Aorta (tissue), 5 donors: ENCODE measurements at places on chromosomes 1 and 21. TPM values are rescaled to one million over a fixed set of nuclear protein-coding genes. Genes with fewer than 3 reads are reported as not detected.

DNA sequence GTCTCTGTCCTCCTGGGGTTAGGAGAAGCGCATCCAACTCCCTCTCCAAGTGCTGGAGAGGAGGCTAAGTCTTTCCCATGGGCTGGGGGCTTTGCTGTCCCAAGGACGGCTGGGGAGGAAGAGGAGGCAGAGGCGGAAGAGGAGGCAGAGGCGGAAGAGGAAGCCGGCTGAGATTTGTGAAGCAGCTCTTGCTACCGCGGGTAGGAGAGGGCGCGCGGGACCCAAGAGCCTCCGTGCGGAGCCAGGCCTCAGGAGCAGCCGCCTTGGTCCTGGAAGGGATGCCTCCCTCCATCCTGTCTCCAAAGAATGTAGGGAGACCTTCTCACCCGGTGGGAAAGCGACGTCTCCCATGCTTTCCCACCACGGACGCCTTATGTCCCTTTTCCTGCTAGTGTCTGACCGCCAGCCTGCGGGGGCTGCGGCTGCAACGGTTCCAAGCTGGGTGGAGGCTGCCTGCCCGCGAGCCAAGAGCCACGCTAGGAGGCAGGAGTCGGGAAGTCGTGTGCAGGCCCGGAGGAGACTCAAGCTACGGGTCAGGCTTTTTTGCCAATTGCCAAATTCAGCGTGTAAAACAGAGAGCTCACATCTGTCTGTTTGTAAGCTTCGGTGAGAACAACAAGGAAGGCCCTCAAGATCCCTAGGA, 320.3 kb downstream of the FAM72C start:
- H3K36me3 ChIP-seq, result no peaks in the 10 kb centered on the region
- H3K27ac ChIP-seq, result no peak overlapping the region
- no peak overlapping the region for H3K4me3 ChIP-seq
- no peak for DNase-seq

DNA sequence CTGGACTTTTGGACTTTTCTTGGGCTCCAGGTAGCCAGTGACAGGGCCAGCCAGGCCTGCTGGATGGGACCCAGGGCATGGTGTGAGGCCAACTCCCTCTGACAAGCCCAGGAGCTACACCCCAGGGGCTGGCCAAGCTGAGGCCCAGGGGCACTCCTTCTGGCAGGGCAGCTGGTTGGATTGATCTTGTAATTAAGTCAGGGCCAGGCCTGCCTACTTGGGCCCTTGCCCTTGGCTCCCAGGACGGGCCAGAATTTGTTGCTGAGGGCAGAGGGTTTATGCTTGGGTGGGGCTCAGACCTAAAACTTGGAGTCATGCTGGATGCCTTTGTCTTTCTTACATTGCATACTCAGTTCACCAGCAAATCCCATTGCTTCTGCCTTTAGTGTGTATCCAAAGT, 20.7 kb downstream of the KCNA2 start:
- H3K4me3 ChIP-seq, result no peak overlapping the region
- H3K27ac ChIP-seq, result no peak overlapping the region
- no peaks in the 10 kb centered on the region for H3K4me1 ChIP-seq
- H3K36me3 ChIP-seq, result no peaks in the 10 kb centered on the region

The EPHA10 gene
- 0.12 TPM for total RNA-seq

DNA sequence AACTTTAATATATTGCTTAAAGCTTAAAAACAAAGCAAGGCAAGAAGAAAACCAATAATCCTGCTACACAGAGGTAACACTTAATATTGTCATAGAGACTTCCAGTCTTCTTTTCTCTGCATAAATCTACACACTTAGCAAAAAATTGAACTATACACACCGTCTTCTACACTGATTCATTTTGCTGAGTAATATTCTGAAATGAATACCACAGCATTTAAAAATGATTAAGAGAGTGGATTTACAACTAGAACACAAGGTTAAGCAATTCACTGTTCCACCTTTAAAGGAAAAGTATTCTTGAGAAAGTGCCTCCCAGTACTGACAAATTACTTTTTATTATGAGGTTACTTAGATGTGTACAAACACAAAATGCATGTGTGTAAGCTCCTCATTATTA, 22.2 kb upstream of the ITPKB start:
- H3K36me3 ChIP-seq, result no peaks in the 10 kb centered on the region
- H3K27ac ChIP-seq, result no peak overlapping the region
- H3K27me3 ChIP-seq, result no peaks in the 10 kb centered on the region
- DNase-seq, result no peak
- H3K4me3 ChIP-seq, result no peak overlapping the region
